Stomach (tissue), 19 donors: ENCODE measurements at places on chromosomes 2 and 18. TPM values are rescaled to one million over a fixed set of nuclear protein-coding genes. Genes with fewer than 3 reads are reported as not detected.

DNA sequence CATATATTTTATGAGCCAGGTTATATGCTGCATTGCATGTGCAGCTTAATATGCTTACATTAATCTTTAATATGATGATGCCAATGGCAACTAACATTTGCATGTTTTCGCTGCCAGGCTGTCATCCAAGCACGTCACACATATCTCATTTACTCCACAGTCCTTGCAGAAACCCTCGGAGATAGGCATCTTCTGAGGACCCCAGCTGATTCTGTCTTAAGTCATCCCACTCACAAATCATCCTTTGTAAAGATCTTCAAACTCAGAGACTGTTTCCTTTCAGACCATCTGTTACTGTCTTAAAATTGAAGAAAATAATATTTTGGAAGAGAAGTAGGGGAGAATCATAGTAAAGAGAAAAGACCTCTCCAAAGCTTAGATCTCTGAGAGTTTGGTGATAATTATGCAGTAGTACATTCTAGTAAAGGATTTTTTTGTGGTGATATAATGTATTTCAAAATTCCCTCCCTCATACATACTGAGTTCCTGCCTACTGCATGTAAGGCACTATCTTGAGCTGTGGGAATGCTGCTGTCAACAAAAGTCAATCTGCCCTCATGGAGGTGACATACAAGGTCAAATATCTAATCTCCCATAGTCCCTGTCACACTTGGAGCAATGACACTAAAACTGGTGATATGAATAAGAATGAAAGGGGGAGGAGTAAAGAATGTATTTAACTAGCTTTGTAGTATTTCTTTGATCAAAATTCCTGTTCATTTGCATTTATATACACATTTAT lies 11.0 kb downstream of the ITGA4 start:
- H3K36me3 ChIP-seq = no peaks in the 10 kb centered on the region
- no peak overlapping the region for H3K4me3 ChIP-seq
- no peaks in the 10 kb centered on the region for H3K4me1 ChIP-seq
- no peaks in the 10 kb centered on the region for H3K27me3 ChIP-seq

DNA sequence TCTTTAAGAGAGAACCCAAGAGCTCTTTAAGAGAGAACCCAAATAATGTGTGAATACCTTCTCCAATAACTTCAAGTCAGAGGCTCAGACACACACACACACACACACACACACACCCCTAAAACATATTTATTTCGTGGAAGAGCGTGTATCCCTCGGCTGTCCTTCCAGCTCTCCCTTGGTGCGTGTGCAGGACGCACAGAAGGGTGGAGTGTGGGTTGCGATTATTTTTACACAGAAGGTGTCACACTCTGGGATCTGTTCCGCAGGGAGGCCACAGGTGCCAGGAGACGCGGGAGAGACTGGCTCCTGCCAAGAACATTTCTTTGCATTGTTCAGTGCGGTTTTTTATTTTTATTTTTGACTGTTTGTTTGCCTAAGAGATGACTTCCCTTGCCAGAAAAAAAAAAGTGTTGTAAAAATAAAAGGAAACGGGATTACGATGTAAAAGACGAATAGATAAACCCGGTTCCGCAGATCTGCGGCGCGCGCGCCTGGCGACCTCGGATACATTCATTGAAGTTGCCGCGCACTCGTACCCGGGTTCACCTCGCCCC lies 47.3 kb upstream of the ATP6V1B1 start:
- H3K4me1 ChIP-seq = peaks cover 27% of the 10 kb centered on the region
- H3K36me3 ChIP-seq = no peaks in the 10 kb centered on the region
- H3K27ac ChIP-seq = no peak overlapping the region
- no peak for DNase-seq
- peaks cover 35% of the 10 kb centered on the region for H3K27me3 ChIP-seq

The MOGAT1 gene
- not detected for total RNA-seq

The CDH7 gene
- total RNA-seq = under 0.01 TPM

DNA sequence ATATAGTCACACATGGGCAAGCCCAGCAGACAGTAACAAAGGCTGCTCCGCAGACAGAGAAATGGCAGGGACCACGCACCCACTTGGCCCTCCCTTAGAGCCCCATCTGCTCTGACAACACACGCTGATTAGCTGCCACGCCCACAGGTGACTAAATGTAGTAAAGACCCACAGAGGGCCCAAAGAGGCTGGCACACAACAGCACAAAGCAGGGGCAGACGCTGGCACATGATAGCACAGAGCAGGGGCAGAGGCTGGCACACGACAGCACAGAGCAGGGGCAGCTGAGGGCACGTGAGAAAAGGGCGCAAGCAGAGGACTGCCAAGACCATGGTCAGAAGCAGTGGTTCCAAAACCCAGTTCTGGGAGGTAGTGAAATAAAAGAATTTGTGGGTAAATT lies 10.6 kb downstream of the AFG3L2 start:
- peaks cover 82% of the 10 kb centered on the region for H3K36me3 ChIP-seq
- DNase-seq = no peak
- no peaks in the 10 kb centered on the region for H3K27me3 ChIP-seq
- H3K4me1 ChIP-seq = peaks cover 8% of the 10 kb centered on the region
- no peak overlapping the region for H3K27ac ChIP-seq
- H3K4me3 ChIP-seq = no peak overlapping the region
